Fibroblast of skin of left quadriceps (primary cell): ENCODE measurements at places on chromosomes 1 and 21.
A peak's percentile ranks its signal among the peaks of the same experiment; 100 is the strongest.

GRCh38 chr1:6991266-6991665, 206.0 kb downstream of the CAMTA1 start:
- peak; percentile 66 for DNase-seq

DNA sequence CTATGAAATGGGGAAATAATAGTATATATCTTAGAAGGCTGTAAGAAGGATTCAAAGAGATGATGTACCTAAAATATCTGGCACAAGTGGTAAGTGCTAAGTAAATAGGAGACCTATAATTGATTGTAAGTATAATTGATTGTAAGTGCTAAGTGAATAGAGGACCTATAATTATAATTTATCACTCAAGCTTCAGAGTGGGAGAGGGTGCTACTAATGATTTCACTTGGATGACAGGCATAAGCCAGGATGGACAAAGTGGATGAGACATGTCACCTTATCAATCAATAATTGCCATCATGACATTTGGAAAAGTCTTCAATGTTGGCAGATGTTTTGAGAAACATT, 11.2 kb downstream of the RCAN1 start:
- DNase-seq, result no peak

- DNase-seq, result no peak
Observed at GRCh38 chr1:113677250-113678158, 81.8 kb downstream of the PHTF1 start.

DNA sequence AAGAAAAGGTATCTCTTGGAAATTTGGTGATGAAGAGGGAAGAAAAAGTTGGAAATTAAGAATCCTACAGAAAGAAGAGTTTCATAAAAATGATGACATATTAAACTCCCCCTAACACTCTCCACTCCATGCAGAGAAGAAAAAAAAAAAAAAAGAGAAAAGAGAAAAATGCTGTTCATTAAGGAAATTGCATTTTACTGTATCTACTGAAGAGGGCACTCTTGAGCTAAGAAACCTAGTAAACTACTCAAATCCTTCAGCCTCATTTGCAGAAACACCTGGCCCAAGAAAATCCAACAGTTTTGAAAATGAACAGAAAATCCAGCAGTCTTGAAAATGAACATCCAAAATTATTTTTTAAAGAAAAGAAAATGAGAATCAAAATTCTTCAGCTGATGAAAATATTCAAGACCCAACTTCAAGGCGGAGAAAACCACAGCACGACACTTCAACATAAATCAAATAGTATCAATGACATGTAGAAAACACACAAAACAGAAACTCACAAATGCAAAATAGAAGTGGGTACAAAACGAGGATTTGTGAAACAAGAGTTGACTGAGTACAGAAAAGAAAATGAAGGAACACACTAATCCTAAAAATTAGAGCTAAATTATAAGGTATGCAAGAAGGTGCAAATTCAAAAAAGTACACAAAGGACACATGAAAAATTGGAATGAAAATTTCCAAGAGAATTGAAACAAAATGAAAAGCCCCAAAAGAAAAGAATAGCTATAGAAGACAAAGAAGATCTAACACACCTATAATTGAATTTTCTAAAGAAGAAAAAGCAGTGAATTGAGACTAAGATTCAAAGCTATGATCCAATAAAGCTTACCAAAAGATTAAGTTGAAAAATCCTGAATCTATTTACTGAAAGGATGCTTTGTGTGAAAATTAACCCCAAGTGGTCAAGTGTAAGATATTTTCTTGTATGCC, 73.2 kb upstream of the DNAJC6 start:
- DNase-seq, result no peak

GRCh38 chr21:17602874-17603273, 9.8 kb downstream of the BTG3 start:
- DNase-seq, result no peak

- DNase-seq, result peak; percentile 76
Observed at GRCh38 chr1:185556561-185556960, 177.6 kb upstream of the HMCN1 start.

DNA sequence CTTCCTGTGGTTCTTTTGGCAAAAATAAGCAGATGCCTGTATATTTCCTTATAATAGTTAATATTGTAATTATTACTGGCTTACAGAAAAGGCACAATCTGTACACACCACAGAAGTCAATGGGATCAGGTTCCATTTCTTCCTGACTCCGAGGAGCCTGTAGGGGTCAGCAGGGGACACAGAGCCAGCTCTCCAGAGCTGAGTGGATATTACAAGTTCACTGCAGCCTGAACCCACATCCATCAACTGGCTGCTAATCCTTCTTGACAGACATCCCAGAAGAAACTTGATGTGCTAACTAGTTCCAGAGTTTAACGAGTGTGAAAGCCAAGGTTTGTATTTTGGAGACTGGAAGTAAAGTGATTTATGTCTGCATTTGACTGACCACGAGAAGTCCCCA, 203.8 kb downstream of the LMX1A start:
- no peak for DNase-seq

GRCh38 chr1:30692948-30693301, 30.5 kb downstream of the MATN1 start:
- DNase-seq, result no peak

DNA sequence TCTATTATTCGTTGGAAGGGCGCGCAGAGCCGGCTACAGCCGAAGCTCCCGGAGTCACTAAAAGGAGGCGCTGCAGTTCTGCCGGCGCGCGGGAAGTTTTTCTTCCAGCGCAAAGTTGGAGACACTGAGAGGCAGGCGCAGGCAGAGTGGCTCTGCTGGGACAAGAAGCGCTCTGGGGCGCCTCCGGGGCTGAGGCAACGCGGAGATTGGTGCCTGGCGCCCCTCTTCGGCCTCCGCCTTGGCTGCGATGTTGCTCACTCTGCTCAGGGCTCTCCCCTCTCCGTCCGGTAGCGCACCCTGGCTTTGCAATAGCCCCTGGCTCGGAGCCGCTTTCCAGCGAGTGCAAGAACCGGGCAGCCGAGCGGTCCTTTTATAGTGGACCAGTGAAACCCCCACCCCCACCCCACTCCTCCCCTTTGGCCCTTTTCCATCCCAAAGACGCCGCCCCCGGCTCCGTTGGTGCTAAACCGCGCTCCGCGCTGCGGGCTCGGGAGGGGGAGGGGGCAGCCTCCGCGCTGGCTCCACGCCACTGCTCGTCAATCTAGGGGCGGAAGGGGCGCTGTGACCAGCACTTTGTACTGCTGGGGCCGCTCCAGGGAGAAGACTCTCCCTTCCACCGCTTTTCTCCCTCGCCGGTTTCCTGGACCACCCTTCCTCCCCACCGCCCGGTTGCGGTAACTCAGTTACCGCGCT, at the start of gene ADAMTS1:
Gene ADAMTS1, minus strand, starts transcription at position 344 of the 693 bp plus-strand sequence. CDS start 455 bp downstream, outside the sequence.
- DNase-seq, result peak; percentile 85

- no peak for DNase-seq
Observed at GRCh38 chr1:192474080-192474683, 101.4 kb upstream of the RGS1 start.

GRCh38 chr1:243474136-243474881, 218.5 kb downstream of the SDCCAG8 start:
- no peak for DNase-seq

DNA sequence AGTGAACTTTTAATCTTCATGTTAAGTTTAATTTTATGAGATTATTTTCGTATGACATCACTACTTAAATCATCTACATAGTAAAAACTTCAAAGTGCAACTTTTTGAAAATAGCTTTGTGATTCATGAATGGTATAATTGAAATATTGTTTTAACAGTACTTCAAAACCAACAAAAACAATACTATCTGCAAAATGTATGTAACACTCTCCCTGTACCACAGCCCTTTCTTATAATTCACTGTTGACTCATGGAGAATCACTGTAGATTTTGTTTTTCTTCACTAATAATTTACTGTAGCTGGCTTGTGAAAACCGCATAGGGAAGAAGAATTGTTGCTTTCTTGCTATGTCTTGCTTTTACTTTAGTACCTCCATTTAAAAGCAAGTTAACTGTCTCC, 301.4 kb upstream of the ADAMTS5 start:
- peak; percentile 57 for DNase-seq

DNA sequence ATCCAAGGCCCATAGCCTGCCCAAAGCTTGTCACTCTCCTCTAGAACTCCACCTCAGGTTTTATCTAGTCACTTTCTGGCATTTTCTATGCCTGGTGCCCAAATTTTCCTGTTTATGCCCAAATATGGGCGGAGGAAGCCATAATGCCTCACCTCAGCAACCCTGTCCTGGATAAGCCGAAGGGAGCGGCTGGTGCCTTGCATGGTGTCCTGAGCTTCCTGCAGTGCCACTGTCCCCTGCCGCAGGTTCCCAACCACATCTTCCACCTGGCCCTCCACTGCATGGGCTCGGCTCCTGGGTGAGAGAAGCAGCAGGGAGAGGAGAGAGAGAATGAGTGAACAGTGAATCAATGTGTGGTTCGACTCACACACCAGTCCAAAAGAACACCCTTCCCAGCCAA, 34.2 kb downstream of the CAMK1G start:
- DNase-seq, result no peak

DNA sequence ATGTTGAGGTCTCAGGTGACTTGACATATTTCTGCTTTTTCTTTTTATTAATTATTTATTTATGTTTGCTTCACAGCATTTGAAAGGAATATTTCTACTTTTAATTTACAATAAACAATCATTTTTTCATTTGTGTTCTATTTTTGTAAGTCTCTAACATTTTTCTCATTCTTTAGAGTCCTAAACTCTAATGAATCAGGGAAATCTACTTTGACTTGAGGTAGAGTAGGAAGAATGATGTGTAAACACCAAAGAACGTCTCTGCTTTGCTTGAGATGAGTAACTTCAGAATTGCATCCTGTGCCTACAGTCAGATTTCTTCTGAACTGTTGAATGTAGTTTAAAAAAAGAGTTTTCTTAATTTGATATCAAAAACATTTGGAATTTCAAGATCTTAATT, 65.2 kb downstream of the CNST start:
- peak; percentile 44 for DNase-seq

DNA sequence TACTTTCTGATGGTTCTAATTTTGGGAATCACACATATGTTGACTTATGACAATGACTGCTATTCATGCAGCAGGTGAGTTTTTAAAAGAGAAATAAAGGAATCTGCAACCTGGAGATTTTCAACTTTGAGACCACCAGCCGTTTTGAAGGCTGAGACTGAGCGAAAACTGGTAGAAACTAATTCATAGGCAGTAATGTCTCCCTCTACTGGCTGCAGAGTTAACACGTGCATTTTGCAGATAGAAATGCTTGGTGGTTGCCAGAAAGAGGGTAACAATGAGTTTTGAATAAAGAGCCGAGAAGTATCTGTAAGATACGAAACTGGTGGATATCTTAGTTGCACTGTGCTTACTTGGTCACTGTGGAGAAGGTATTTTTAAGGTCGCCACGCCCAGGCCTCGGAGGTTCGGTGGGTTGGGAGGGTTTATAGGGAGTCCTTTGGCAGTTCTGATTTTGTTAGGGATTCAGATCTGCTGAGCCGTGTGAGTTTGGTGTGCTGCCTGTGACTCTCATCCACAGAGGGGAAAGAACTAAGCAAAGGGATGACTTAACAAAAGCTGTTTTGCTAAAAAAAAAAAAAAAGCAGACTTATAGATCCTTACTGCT, 83.0 kb downstream of the RYR2 start:
- no peak for DNase-seq

GRCh38 chr1:183024317-183025009, 1.2 kb downstream of the LAMC1 start:
- no peak for DNase-seq

GRCh38 chr1:237119091-237119490, 77.1 kb downstream of the RYR2 start:
- DNase-seq, result no peak

- DNase-seq, result no peak
Observed at GRCh38 chr1:233368106-233368788, 40.7 kb downstream of the MAP3K21 start.

- DNase-seq, result no peak
Observed at GRCh38 chr1:27092888-27093287, 62.0 kb downstream of the SLC9A1 start.

DNA sequence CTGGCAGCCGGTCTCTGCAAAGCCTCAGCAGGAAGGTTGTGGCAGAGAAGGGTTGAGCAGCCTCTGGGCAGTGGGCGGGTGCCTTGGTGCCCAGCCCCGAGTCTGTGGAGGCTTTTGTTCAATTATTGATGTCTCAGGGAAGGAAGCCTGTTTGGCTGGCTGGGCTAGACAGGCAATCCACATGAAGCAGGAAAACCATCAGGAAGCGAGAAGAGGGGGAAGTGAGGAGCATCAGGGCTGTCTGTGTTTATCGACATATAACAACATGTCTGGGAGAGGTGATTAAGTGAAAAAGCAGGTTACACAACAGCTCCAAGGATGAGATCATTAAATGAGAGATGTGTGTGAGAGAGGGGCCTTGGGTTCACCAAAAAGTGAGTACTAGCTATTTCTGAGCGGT, 105.4 kb downstream of the UBE2U start:
- no peak for DNase-seq

GRCh38 chr1:156162430-156163037, 9.1 kb downstream of the SEMA4A start:
- no peak for DNase-seq

DNA sequence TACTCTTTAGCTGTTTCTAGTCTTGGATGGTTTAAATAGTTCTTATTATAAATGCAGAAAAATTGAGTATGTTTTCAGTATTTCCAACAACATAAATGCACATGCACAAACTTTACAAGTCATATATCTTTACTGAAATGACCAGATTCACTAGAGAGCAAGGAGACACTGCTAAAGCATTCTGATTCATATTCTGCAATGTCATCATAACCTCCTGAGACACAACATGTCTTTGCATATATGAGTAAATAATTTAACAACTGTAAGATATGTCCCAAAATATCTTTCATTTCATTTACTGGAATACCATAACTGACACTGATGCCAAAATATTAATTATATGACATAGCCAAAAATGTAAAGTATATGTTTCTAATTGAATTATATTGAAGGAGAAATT, 16.8 kb upstream of the SAMSN1 start:
- no peak for DNase-seq

DNA sequence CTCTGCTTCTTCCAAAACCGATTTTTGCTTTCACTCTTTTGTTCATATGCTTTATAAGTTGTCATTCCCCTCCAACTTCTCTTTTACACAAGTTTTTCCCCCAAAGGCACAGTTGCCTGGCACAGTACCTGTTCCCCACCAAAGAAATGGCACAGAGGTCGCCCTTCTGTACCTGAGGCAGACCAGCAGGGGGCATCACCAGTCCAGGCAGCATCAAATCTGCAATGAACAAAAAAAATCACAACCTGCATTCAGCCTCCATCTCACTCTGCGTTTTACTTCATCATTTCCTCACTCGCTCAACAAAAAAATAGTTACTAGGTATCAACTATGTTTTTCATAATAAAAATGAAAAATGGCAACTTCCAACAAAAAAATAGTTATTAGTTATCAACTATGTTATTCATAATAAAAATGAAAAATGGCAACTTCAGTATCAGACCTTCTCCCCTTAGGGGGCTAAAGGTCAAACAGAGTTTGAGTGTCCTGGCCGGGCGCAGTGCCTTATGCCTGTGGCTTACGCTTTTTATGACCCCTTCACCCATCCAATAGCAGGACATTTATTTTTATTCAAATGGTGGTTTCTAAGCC, 4.1 kb downstream of the EIF2D start:
- no peak for DNase-seq

GRCh38 chr1:94864821-94865220, 44.7 kb downstream of the SLC44A3 start:
- DNase-seq, result no peak
